NCI-H226 (cell line): ENCODE measurements at places on chromosomes 12 and 14.

DNA sequence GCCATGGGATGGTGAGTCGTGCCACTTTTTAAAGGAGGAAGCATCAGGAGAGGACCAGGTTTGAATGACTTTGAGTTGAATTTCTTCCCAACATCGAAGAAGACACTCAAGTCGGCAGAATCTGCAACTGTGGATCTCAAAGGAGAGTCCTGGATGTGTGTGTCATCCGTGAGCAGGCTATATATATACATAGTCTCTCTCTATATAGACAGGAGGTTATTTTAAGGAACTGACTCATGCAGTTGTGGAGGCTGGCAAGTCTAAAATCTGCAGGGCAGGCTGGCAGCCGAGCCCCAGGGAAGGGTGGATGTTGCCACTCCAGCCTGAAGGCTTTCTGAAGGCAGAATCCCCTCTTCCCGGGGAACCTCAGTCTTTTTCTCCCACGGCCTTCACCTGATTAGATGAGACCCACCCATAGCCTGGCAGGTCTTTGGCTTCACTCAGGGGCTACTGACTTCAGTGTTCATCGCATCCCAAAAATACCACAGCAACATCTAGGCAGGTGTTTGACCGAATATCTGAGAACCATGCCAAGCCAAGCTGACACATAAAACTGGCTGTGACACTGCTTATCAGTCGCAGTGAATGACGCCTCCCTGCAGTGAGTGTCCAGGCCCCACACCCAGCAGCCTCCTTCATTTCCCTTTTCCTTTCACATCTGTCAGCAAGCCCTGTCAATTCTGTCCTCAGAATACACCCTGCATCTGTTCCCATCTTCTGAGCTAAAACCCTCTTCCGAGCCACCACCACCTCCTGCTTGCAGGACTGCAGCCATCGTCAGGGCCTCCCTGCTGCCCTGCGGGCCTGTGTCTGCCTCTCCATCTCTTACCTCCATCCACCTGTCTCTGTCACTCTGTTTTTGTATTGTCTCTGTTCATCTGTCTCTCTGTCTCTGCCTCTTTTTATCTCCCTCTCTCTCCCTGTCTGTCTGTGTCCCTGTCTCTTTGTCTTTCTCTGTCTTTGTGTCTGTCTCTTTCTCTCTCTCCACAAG is 54.0 kb downstream of the ZNF664 start:
- DNase-seq, result peak; percentile 37

GRCh38 chr12:71046215-71046614 is 111.6 kb downstream of the TSPAN8 start:
- peak; percentile 98 for DNase-seq

DNA sequence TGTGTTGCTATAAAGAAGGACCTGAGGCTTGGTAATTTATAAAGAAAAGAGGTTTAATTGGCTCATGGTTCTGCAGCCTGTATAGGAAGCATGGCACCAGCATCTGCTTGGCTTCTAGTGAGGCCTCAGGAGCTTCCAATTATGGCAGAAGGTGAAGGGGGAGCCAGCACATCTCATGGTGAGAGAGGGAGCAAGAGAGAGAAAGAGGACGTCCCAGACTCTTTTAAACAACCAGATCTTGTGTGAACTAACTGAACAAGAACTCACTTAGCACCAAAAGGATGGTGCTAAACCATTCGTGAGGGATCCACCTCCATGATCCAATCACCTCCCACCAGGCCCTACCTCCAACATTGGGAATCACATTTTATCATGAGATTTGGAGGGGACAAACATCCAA is 6.1 kb upstream of the SNAPC1 start:
- DNase-seq, result no peak

DNA sequence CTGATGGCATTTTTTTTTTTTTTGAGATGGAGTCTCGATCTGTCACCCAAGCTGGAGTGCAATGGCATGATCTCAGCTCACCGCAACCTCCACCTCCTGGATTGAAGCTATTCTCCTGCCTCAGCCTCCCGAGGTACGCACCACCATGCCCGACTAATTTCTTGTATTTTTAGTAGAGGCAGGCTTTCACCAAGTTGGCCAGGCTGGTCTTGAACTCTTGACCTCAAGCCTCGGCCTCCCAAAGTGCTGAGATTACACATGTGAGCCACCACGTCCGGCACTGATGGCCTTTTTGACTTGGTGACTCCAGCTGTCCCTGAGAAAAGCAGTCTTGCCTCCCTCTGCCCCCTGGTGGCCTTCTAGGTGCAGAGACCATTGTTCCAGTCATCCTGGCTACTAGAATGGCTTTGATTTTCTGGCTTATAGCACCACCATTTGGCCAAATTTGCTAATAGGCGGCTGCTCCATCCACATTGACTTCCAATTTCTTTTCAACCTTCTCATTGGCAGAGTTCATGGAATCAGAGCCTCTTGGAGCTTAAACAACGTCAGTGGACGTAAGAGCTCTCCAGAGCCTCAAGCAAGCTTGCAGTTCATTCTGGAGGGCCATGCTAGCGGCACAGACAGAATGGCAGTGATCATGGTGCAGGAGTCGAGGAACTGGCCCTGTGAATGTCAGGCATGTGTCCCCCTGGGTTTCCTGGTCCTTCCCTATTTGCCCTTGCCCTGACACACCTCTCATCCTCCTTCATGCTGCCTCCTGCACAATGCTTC is 25.4 kb upstream of the EIF4B start:
- peak; percentile 81 for DNase-seq
